Fibroblast of mammary gland (primary cell): ENCODE measurements at places on chromosomes 6 and 20.

DNA sequence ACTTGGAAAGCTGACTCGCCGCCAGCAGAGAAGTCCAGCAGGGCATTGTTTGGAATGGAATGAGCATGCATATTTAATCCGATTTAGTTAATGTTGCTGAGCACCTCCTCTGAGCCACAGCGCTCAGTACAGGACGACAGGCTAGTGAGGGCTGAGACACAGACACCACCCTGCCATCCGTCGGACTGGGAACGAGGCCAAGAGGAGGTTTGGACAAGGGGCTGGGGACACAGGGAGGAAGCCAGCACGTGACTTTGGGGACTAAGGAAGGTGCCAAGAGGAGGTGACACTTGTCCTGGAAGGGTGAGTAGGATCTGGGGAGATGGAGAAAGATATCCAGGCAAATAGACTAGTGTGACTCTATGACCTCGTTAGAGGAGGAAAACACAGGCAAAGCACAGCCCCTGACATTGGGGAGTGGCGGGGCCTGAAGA, 152.5 kb upstream of the ECI2 start:
- no peak for DNase-seq

- DNase-seq: no peak
Observed at GRCh38 chr20:23520185-23520584, 29.3 kb downstream of the CST8 start.

DNA sequence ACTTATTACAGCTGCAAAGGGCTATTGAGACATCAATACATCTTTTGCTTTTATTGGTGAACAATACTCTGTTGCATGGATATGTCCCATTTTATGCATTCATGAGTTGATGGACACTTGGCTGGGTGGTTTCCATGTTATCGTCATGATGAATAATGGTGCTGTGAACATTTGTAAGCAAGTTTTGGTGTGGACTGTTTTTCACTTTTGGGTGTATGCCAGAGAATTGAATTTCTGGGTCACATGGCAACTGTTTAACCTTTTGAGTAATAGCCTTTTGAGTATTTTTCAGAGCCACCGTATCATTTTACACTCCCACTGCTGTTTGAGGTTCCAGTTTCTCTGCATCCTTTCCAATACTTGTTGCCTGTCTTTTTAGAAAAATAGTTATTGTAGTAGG, 107.0 kb downstream of the JARID2 start:
- DNase-seq: peak; percentile 53

DNA sequence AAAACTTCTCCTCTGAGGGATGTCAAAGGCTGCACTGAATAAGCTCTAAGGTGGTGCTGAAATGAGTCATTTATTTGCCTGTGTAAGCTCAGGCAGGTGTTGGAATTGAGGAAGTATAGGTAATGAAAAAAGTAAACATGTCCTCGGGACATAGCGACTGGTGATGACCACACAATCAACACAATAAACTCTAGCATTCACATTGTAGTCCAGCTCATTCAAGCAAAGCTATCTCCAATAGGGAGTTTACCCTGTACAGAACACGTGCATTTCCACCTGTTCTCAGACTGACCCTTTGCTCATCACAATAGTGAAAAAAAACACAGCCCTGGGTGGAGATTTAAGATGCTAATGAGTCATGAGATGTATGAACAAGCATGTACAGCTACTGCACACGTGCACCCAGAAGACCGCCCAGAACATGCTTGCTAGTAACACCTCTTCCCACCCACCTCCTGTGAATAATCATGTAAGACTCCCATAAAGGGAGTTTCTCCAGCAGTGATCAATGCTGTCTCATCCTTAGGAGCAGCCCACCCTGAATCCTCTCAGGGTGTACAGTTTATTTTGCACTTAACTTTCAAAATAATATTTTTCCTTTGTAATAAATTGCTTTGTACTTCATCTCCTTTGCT, 33.0 kb upstream of the POU5F1 start:
- peak; percentile 83 for DNase-seq

GRCh38 chr6:3194535-3195419, 32.7 kb downstream of the TUBB2B start:
- DNase-seq: peak; percentile 11

- DNase-seq: no peak
Observed at GRCh38 chr6:80144753-80145315, 38.4 kb downstream of the BCKDHB start.

- DNase-seq: no peak
Observed at GRCh38 chr6:135258970-135259369, 77.9 kb downstream of the MYB start.

GRCh38 chr6:148491638-148492251, 149.1 kb downstream of the SASH1 start:
- DNase-seq: peak; percentile 64

GRCh38 chr20:35690265-35690664, 8.9 kb downstream of the NFS1 start:
- no peak for DNase-seq

- no peak for DNase-seq
Observed at GRCh38 chr6:144624716-144625115, 339.6 kb downstream of the UTRN start.

DNA sequence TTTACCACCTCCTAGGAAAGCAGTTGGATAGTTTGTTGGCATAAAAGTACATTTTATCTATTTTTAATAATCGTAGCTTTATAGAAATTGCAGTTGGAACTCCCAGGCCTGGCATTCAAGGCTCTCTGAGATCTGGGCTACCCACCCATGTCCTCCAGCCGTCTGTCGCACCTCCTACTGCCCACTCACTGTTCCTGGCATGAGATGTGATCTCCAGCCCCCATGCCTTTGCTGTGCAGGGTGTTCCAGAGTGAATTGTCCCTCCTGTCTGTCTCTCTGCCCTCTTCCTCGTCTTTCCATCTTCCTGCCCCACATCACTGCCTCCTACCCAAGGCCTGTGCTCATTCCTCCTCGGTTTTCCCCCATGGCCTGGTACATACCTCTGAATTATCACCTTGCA, 50.7 kb downstream of the PTPN1 start:
- no peak for DNase-seq

- no peak for DNase-seq
Observed at GRCh38 chr6:169230322-169230665, 23.4 kb downstream of the THBS2 start.

- DNase-seq: no peak
Observed at GRCh38 chr20:58020656-58021454, 207.6 kb downstream of the ANKRD60 start.

DNA sequence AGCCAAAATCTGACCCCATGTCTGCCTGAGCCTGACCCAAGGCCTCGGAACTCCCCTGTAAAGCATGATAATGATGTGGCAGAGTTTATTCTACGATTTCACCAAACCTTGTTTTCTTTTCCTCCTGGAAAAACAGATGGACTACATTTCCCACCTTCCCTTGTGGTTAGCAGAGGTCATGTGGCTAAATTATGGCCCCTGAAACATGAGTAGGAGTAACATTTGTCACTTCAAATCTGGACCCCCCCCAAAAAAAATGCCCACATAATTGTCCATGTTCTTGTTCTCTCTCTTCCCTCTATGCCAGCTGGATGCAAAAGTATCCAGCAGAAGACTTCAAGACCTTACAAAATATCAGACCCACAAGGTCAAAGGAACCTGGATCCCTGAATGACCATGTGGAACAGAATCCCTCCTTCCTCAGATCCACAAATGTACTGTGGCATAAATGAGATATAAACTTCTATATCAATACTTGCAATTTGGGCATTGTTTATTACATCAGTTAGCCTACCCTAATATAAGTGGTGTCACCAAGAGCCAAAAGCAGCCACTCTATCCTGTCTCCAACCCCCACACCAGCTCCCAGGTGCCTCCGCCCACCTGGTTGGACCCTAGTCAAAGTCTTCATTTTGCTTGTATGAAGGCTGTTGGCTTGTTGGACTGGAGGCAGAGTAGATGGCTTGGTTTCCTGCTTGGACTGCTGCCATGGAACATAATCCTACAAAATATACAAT, 1.4 kb downstream of the C20orf96 start:
- DNase-seq: no peak

GRCh38 chr20:23037017-23037481, 1.9 kb downstream of the SSTR4 start:
- no peak for DNase-seq

DNA sequence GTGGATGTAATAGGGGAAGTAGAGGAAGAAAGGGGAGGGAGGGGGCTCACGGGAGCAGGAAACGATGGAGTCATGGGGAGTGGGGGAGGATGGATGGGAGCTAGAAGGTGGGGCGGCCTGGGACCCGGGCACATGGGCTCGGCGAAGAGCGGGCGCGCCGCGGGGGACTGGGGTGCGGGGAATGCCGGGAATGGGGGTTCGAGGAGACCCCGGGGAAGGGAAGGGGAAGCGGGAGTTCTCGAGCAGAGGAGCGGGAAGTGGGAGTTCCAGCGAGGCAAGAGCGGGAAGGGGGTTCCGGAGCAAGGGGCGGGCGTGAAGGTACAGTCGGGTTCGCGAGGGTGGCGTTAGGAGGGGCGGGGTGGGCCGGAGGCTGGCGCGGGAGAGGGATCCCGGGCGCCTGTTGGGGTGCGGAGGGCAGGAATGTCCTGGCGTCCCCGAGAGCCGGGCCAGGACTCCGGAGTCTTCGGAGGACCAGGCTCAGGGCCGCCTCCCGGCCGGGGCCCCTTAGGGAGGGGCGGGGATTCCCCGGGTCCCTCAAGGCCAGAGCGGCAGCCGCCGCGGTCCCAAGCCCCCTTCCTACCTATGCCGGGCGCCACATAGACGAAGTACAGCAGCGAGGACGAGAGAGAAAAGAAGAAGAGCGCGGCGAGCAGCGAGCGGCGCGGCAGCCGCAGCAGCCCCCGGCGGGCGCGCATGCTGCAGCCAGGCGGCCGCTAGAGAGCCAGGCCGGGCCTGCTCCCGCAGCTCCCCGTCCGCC, 504 bp downstream of the B4GALT5 start:
- DNase-seq: no peak

GRCh38 chr20:17738154-17738553, 38.4 kb downstream of the BANF2 start:
- DNase-seq: no peak

DNA sequence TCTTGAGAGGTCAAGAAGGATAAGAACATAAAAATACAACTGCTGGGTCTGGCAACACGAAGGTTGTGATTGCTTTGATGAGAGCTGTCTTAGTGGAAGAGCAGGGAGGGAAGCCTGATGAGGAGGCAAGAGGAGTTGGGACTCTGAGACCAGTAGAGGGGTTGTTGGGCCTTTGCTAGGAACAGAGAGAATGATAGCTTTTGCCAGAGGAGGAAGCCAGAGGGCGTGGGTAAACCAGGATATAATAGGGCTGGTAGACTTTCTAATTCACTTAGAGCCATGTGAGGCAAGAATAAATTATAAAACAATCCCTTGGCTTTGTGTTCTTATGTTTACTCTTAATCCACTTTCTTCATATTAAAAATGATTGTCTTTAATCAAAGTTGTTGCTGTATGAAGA, 78.6 kb downstream of the RCAN2 start:
- no peak for DNase-seq

GRCh38 chr6:17389274-17389847, 4.0 kb upstream of the CAP2 start:
- DNase-seq: peak; percentile 25

- no peak for DNase-seq
Observed at GRCh38 chr6:12815089-12815488, 98.5 kb downstream of the PHACTR1 start.

DNA sequence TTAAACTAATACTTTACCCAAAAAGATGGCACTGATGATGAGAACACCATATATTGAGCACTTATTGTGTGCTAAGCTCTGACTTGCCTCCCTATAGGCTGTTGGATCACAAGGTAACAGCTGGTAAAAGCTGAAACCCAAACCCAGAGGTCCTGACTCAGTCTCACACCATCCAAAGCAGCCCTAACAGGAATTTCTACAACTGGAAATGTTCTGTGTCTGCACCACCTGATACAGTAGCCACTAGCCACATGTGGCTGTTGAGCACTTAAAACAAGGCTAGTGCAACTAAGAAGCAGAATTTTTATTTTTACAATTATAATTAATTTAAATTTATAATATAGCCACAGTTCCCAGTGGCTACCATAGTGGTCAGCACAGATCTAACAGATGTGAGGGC, 15.6 kb upstream of the MATN4 start:
- peak; percentile 45 for DNase-seq

- no peak for DNase-seq
Observed at GRCh38 chr6:144017166-144018094, 9.4 kb upstream of the PLAGL1 start.

GRCh38 chr6:152233547-152234320, 403.4 kb downstream of the SYNE1 start:
- DNase-seq: no peak

DNA sequence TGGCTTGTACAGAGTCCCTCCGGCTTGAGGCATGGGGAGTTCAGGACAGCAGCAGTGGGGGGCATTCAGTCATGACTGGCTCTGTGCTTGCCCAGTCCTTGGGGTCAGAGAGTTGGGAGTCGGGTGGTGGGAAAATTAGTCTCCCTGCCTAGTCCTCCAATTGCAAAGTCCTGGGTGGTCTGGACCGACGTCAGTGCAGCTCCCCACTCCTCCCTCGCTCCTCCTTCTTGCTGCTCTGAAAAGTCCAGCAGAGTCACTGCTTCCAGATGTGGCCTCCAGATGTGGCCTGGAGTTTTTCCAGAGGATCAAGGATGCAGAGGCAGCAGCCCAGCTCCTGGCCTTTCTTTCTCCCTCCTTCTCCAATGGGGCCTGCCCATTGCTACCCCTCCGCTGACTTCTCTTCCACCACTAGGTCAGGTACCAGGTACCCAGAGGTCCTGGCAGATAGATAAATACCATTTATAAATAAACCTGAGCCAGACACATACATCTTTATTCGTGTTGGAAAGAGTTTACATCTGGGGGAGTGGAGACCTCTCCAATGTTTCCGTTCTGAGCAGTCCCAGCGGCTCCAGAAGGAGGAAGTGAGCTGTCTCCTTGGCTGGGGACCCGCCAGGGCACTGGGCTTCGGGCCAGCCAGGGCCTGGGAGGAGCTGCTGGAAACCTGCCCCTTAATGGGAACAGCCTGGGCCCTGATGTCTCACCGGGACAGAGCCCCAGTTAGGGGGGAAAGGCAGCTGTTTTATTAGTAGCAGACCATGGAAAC, 49.0 kb upstream of the RNF24 start:
- peak; percentile 99 for DNase-seq

DNA sequence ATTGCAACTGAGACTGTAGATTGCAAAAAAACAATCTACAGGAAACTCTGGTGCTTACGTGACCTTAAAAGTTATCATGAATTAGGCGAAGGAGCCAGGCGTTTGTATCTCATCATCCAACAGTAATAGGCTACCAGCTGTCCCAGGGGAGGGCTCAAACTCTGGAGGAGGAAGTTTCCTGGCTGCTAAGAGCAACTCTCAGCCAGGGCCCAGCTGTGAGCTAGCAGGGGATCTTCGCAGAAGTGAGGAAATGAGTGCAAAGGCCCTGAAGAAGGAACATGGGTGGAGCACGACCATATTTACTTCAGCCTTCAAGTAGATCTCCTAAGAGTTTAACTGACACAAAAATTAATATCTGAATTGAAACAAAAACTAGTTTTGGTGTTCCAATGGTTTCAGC, 686.9 kb upstream of the MAP3K7 start:
- DNase-seq: no peak

DNA sequence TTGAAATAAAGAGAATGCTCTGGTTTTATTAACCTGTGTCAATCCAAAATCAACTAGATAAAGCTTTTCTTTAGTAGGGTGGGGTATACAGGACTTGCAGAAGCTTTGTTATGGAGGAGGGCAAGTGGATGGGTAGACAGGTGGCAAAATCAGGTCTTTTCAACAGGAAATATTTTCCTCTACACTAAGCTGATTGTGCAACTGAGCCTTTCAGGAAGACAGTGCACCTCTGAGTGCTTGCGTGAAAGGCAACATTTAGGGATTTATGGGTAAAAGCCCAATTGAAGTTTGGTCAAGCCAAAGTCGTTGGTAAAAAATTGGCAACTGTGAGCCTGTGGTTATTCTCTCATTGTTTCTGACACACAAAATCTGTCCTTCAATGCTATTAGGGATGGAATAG, 23.8 kb upstream of the TUBB2A start:
- DNase-seq: no peak

- DNase-seq: no peak
Observed at GRCh38 chr6:92762443-92763273, 656.7 kb downstream of the EPHA7 start.
